ENCODE measurements at places on chromosomes 16 and 17.

- DNase-seq, result peak; percentile 30
Measured at GRCh38 chr17:64661976-64662773, at the start of gene SMURF2. SMURF2 (minus strand) TSS chr17:64662307; CDS start chr17:64661880, 427 bp downstream.

DNA sequence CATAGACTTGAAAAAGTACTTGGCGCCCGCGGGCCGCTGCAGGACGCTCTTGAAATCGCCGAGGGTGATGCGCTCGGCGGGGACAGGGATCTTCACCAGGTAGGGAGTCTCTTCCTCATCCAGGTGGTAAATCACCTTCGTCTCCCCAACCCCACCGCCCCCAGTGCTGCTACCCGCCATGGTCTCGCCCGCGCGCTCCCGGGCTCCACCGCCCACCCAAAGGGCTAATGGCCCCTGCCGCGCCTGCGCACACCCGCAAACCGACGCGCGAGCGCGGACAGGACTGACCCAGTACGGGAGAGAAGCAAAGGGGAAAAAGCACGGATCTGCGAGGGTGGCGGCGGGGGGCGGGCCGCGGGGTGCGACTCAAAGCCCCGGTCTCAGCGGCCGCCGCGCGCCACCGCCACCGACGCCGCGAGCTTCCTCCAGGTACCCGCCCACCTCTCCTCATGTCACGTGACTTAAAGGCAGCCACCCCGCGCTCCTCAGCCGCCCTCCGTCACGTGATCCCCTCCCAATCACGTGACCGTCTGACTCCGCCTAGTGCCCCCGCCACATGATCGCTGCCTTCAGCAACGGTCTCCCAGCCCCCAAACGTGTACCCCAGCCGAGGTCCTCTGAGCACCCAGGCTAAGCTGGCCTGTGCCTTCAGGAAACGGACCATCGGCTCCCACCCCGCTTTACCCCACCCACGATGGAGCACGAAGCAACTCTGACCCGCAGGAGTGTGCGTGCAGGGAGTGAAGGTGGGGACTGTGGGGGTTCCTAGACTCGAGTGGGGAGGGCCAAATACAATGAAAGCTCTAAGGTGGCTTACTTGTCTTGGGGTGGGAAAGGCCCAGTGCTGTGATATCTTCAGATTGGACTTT is at the start of gene DVL2:
Gene DVL2, minus strand, starts transcription at position 435 of the 869 bp plus-strand sequence. Its CDS starts 255 bp downstream, at position 180.
- DNase-seq, result peak; percentile 84

DNA sequence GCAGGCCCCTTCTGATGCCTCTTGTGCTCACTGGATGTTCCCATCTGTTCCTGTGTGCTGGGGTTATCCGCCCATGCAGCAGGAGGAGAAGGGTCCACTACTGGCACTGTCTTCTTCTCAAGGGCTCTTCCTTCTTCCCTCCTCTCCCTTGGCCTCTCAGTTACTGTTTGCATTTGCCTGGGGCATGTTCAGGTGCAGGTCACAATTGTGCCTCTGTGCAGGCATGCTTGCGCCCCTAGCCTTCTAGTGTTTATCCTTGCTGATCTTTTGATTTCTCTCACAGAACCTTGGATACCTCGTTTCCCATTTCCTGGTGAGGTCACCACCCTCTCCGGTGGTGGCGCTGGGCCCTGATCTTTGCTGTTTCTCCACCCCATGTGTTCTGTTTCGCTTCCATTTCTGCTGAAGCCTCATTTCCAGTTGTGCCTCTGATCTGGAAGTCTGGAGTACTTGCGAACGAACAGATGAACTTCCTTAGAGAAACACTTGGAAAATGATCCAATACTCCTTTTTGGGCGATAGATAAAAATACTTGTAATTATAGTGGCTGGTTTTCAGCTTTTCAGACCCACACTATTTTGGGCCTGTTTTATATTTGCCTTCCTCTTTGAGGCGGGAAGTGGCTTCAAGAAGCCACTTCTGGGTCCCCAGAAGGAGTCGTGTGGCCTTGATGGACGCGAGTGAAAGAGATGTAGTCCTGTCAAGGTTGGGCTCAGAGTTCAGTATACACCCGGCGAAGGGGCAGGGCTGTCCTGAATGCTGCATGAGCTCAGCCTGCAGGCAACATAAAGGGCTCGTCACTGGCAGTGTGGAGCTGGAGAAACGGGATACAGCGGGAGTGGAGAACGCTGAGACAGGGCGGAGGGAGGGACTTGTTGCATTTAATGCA is 312.9 kb downstream of the SNX29 start:
- DNase-seq, result no peak

DNA sequence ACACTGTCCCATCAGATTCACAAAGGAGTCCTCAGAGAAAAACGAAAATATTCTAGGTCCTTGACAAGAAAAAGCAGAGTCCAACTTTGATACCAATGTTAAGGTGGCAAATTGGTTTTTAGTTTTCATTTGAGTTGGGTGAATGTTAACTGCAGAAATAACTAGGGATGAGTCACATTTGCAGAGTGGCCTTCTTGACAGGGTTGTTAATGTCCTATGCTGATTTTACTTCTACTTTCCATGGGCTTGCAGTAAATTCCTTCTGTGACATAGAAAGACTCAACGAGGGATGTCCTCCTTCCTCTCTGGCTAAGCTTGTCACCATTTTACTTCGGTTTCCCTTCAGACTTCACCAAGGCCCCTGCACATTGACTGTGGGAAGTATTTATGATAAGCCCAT is 47.2 kb upstream of the ICAM2 start:
- no peak for DNase-seq

- DNase-seq, result peak; percentile 32
Measured at GRCh38 chr17:40582328-40582901, 17.1 kb upstream of the CCR7 start.

GRCh38 chr17:31967648-31968047 is 30.8 kb downstream of the SUZ12 start:
- DNase-seq, result no peak

DNA sequence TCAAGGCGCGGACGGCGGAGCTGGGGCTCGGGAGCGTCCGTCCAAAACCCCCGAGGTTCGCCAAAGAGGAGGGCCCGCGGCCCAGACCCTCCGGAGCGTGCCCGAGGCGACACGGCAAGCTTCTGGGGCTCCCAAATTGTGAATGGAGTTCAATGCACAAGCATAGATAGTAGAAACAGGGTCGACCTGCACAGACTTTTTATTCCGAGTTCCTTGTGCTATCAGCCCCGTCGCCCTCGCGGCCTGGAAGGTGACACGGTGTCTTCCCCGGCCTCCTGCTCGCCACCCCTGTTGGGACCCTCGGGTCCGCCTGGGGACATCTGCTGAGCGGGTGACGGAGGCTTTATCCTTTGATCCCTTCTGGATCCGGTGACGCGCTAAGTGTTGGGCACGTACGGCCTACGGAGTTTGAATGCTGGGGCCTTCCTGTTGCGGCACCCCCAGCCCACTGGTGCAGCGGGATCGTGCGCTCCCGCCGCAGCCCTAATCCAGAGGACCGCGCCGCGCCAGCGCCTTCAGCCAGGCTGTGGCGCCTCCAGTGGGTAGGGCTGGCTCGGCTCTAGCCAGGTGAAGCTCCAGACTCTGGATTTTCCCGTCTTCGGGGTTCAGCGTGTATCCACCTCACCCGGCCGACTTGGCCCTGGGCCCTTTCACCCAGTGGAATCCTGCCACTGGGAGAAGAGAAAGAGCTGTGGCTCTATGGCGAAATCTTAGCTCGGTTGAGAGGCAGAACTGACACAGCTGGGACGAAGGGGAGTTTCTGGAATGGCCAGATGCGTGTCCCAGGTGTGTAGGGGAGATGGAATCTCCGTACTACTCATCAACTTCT is 17.0 kb upstream of the NTN1 start:
- DNase-seq, result no peak

GRCh38 chr17:36144014-36144413 is 32.4 kb downstream of the TBC1D3B start:
- DNase-seq, result no peak

- no peak for DNase-seq
Measured at GRCh38 chr17:34259146-34259545, 4.1 kb downstream of the CCL2 start.

DNA sequence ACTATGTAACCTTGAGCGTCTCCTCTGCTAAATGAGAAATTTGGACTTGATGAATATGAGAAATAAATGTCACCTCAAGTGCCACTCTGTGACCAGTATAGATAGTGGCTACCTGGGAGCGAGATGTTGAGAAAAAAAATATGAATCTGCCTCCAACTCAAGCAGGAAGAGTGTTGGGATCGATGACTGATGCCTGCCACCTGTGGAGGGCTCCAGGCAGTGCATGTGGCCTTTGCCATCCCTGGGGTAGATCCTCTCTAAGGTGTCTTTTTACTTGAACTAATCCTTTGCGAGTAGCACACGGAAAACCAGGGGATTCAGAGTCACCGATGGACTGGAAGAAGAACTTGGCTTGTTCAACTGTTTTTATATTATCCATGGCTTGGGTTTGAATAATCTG is 9.4 kb downstream of the CCDC182 start:
- DNase-seq, result no peak

DNA sequence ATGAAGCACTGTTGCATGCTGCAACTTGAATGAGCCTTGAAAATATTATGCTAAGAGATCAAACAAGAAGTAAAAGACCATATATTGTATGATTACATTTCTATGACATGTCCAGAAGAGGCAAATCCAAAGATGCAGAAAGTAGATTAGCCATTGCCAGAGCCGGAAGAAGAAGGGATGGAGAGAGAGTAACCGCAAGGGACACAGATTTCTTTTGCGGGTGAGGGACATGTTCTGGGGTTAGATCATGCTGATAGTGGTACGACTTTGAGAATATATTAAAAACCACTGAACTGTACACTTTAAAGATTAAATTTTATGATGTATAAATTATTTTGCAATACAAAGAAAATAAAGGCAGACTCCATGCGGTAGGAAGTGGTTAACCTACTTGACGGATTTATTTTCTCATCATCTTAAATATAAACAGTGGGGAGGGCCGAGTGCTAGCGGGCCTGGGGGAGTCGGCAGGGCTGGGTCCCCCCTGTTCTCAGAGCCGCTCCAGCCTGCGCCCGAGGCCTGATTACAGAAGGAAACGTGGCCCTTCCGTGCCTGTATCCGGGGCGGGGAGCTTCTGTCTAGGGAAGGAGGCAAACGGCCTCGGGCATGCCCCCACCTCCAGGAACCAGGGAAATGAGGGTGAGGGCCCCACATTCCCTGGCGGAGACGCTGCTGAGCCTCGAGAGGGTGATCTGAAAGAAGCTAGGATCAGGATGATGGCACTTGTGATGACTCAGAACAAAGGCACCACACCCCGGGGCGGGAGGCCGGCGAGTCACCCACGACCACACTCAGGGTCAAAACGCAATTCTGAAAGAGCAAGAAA is 48.0 kb downstream of the SHCBP1 start:
- DNase-seq, result no peak

DNA sequence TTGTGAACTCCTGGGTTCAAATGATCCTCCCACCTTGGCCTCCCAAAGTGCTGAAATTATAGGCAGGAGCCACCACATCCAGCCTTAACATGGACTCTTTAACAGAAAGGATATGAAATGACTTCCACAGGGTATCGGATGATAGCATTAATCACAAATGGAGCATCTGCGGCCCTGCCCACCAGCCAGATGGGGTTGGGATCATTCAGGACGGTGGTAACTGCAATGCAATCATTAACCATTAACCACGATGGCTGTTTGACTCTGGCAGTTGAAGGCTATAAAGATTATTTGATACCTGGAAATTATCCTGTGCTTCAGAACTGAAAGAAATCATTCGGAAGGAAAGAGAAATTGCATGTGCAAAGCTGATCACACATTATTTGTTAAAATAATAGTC is 5.3 kb upstream of the CHST5 start:
- DNase-seq, result no peak

DNA sequence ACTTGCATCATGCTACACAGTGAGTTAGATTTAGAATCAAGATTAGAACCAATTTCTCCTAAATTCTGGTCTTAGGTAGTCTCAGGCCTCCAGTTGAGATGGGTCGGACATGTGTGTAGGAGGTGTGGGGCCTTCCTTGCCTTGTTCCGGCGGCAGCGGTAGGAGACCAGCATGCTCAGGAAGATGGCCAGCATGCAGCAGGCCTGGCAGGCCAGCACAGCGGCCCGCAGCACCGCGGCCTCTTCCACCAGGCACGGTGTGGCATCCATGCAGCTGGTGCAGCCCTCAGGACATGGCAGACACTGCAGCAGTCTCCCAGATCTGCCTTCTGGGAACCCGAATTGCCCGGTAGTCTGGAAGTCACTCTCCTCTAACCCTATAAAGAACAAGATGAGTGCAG is 6.9 kb downstream of the GPR179 start:
- DNase-seq, result no peak

DNA sequence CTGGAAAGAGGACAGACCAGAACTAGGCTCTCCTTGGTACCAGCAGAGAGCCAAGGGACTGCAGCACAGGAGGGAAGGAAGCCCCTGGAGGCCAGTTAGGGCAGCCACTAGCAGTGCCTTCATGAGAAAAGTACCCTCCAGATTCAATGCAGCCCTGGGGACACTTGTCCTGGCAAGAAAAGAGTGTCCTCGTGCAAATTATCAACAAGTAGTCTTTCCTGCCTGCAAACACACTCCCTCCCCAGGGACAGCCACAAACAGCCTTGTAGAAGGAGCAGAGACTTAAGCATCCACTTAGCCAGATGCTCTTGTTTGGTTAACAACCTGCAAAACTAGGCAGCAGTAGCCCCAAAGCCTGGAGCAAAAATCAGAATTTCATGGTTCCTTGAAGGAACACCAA is 24.3 kb downstream of the CENPV start:
- DNase-seq, result no peak

DNA sequence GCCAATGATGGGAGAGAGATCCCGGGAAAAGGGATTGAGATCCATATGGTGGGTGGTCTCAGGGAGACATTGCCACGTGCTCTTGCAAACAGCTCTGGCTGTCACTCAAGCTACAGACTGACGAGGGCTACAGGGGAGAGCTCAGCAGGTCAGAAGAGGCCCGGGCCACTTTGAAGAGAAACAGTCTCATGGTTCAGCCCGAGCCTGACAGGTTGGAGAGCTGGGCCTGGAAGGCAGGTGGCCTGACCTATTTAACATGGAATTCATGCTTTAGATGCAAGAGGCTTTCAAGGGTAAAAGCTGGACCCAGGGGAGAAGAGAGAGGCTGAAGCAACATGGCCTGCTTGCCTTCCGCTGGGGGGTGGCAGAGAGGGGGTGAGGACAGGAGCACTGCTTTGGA is 81.0 kb upstream of the BRD7 start:
- DNase-seq, result no peak

- no peak for DNase-seq
Measured at GRCh38 chr17:75572713-75573539, 14.7 kb upstream of the MYO15B start.

DNA sequence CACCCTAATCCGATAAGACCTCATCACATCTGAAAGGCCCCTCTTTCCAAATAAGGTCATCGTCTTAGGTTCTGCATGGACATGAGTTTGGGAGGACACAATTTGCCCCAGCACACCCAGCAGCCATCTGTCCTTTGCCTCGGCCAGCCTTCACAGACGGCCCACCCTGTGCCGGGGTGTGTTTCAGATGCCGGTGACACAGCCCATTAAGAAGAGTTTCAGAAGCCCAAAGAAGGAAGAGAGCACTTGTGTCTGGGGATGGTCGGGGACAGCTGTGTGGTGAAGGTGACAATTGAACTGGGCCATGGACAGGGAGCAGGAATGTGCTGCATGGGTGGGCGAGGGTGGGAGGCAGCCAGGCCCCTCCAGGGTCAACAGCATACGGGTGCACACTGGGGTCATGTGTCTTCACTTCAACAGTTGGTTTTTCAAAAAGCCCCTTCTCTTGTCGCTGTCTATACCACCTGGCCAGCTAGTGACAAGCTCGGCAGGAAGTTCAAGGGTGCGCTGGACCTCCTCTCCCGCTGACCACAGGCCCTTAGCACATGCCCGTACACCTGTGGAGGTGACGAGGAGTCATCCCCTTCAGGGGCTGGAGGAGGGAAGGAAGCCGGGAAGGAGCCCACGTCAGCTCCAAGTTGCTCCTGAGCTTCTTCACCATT is 183.1 kb downstream of the C16orf95 start:
- DNase-seq, result no peak

GRCh38 chr16:74726716-74727115 is 26.1 kb upstream of the MLKL start:
- DNase-seq, result no peak
